ENCODE measurements at places on chromosomes 7 and 10.

- no peak for DNase-seq
Measured at GRCh38 chr7:99105756-99106155, 38.2 kb downstream of the SMURF1 start.

- DNase-seq, result no peak
Measured at GRCh38 chr10:132847856-132848255, 61.9 kb upstream of the NKX6-2 start.

DNA sequence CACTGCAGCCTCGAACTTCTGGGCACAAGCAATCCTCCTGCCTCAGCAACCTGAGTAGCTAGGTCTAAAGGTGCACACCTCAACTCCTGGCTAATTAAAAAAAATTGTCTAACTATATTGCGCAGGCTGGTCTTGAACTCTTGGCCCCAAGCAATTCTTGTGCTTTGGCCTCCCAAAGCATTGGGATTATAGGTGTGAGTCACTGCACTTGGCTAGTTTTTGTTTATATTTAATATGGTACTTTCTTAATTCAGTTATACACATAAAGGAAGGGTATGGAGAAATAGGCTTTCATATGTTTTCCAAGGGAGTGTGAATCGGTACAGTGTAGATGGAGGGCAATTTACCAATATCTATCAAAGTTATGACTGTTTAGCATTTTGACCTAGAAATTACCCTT lies 20.4 kb downstream of the NPVF start:
- DNase-seq, result no peak

DNA sequence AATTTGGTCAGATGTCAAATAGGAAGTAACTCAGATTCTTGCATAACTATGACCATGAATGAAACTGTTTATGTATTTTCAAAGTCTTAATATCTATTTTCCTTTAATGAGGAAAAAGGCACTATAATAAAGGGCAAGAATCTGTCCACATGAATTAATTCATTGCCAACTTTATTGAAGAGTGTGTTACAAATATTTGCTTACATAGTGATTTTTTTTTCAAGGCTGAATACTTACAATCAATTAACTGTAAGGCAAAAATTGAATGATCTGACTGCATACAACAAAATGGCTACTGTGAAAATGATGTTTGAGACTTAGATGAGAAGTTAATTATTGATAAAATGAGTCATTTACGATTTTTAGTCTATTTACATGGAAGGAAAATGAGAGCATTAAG lies 475.0 kb downstream of the DNAJB9 start:
- no peak for DNase-seq

- no peak for DNase-seq
Measured at GRCh38 chr10:111656066-111656465, 527.5 kb downstream of the GPAM start.

DNA sequence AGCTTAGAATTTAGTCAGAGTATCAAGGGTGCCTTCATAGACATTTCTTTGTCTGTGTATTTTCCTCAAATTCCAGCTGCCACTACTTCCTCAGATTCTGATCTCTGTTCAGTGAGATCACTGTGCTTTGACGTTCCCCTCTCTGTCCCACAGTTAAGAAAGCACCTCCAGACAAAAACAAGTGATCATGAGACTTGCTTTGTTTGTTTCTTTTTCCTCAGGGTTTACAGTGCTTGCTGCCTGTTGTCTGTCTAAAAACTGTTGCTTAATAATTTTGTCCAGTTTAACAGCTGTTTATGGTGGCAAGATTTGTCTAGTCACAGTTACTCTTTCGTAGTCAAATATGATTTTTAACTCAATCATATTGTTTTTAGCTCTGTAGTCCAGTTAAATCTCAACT lies 29.1 kb downstream of the TRUB1 start:
- DNase-seq, result no peak

GRCh38 chr10:51846856-51847506 lies 147.6 kb upstream of the CSTF2T start:
- DNase-seq, result no peak

GRCh38 chr7:25430200-25430931 lies 202.1 kb upstream of the NPVF start:
- no peak for DNase-seq

- DNase-seq, result no peak
Measured at GRCh38 chr7:29926741-29927140, 62.9 kb downstream of the SCRN1 start.

DNA sequence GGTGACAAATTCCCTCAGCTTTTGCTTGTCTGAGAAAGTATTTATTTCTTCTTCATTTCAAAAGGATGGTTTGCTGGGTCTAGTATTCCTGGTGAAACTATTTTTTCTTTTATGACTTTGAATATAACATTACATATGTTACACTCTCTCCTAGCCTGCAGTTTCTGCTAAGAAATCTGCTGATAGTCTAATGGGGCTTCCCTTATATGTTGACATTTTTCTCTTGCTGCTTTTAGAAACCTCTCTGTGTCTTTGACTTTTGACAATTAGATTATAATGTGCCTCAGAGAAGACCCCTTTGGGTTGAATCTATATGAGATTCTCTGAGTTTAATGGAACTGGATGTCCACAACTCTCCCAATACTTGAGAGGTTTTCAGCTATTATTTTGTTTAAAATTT lies 33.8 kb upstream of the SRI start:
- no peak for DNase-seq

- DNase-seq, result no peak
Measured at GRCh38 chr7:150947241-150947745, 30.8 kb downstream of the KCNH2 start.

DNA sequence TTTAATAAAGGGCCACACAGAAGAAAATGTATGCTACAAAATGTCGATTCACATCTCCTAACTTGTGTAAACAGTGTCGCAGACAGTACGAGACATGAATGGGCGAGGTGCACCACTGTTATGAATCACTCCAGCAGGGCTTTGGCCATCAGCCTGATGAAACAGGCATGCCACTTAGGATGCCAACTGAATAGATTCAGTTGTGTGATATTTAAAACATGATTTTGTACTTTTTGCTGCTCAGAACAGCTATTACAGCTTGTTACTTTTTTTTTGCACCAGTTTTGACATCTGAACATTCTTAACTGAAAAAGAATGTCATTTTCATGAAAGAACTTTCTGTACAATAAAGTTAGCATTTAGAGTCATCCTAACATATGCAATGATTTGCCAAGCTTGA lies 138.1 kb downstream of the VTI1A start:
- DNase-seq, result no peak

DNA sequence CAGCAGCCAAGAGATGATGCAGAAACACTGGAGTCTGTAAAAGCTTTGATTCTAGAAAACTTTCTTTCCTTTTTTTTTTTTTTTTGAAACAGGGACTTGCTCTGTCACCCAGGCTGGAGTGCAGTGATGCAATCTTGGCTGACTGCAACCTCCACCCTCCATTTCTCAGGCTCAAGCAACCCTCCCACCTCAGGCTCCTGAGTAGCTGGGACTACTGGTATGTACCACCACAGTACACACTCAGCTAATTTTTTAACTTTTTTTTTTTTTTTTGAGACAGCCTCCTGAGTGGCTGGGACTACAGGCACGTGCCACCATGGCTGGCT lies 17.0 kb upstream of the BAG3 start:
- no peak for DNase-seq

GRCh38 chr7:148669927-148670326 lies 28.8 kb upstream of the CUL1 start:
- DNase-seq, result no peak

DNA sequence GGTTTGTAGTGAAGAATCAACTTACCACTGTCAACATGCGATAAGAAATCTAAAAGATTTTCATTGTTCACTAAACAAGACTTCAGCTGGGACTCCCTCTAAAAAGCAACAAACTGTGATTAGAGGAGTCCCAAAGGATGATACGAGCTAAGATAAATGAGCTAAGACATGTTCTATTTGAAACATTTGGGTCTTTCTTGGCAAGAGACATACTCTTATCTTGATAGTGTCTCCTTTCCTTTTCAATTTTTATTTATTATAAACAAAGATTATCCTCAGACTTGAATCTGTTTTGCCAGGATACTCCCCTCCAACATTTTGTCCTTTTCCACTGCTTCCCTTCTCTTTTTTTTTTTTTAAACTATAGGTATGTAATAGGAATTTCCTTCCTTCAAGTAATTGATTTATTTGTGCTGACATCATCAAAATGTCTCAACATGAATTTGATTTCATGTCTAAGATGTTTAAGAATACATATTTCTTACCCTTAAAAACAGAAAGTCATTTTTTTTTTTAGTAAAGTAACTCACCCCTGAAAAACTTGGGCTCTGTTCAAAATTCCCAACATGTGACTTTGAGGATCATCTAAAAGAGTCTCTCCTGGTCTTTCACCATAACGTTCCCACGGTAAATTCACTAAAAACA lies 158.4 kb upstream of the NRP1 start:
- DNase-seq, result no peak

DNA sequence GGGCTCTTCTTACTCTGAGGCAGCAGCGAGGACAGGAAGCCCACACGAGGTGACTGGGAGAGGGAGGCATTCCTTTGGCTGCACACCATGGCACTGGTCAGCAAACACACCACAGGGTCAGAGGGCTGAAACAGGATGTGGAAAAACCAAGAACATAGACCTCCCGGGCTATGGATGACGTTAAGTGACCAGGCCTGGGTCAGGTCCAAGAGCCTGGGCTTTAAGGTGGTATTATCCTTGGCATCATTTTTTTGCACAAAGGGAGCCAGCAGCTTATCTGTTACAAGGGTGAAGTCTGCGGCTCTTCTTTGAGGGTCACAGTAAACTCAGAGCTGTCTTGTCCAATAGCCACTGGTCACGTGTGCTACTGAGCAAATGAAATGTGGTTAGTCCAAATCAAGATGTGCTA lies 7.0 kb downstream of the WDR91 start:
- DNase-seq, result no peak

GRCh38 chr10:14173706-14174594 lies 156.8 kb downstream of the FRMD4A start:
- DNase-seq, result peak; percentile 77

DNA sequence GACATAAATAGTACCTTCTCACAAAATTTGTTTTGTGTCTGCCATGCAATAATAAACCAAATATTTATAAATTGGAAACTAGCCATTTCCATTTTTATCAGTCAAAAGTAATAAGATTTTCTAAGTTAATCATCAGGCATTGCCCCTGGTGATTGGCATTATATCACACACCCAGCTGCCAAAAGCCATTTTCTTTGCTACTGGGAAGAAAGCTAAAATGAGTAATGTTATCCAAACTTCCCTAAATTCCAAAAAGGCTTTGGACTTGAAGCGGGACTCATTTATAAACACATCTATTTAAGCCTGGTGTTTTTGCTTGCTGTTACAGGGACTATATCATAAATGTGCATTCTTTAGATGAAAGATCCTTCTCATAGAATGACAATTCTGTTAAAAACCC lies 86.0 kb downstream of the AKR1D1 start:
- no peak for DNase-seq

- DNase-seq, result no peak
Measured at GRCh38 chr10:74194999-74195398, 44.0 kb downstream of the ADK start.

DNA sequence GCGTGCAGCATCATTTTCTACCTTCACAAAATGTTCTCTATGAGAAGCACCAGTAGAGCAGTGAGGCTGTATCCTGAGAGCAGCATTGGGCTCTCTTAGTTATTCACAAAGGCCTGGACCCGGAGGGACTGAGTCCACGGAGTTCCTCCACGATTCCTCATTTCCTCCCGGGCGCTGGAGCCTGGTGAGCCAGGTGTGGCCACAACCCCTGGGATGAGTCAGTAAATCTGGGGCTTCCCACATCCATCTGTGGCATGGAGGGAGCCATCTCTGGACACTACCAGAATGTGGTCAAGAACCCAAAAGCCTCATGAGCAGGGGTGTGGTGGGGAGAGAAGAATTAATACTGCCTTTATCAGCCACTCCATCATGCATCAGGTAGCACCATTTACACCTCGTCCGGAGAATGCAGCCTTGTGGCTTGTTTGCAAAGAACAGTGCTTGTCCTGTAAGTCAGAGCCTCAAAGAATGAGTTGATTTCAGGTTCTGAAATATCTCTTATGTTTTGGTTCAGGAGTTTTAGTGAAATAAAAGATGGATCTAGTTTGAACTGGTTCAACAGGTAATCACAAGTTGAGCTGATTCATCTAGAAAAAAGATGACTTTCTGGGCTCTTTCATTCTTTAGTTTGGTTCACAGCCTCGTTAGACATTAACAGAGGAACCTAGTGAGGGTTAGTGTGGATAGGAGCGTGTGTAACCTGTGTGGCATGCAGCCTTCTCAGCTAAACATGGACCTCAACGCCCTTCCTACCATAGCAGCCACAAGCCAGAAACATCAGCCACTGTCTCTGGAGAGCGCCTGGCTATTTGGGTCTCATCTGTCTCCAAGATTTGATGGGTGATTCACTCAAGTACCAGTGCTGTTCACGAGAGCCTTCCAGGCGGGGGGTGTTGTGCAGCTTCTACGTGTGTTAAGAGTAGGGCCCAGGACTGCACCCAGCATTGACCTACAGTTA lies 95.2 kb downstream of the WDR37 start:
- DNase-seq, result no peak

- DNase-seq, result no peak
Measured at GRCh38 chr7:158114056-158114850, 473.4 kb downstream of the PTPRN2 start.

DNA sequence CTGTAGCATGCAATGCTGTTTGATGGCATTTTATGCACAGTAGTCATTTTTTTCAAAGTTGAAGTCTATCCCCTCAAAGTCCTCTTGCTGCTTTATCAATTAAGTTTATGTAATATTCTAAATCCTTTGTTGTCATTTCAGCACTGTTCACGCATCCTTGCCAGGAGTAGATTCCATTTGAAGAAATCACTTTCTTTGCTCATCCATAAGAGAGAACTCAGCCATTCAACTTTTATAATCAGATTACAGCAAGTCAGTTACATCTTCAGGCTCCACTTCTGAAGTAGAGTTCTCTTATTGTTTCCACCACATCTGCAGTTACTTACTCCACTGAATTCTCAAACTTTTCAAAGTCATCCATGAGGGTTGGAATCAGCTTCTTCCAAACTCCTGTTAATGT lies 32.3 kb downstream of the SDHAF3 start:
- DNase-seq, result no peak

GRCh38 chr7:2736411-2736914 lies 48.5 kb downstream of the AMZ1 start:
- no peak for DNase-seq

DNA sequence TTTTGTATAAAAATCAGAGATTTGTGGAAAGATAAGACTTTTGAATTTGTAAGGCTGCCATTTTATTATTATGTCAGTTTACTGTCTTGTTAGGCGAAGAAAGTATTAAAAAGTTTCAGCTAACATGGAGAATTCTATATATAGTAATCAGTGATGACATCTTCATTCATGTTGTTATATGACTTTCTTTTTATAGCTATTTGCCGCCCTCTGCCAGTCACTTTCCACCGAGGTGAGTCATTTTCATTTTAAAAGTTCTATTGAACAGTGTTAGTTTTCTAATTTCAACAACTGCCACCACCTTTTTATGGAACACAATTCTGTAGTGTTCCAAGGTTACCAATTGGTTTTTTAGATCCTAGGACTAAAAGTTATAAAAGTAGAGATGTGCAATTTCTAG lies 11.8 kb downstream of the CUTC start:
- no peak for DNase-seq

- DNase-seq, result no peak
Measured at GRCh38 chr7:117445206-117445605, 17.9 kb upstream of the ASZ1 start.

GRCh38 chr7:157650131-157650631 lies 313.4 kb downstream of the DNAJB6 start:
- no peak for DNase-seq

Measured in SK-N-DZ (cell line).